Stimulated activated CD4-positive, alpha-beta T cell treated with anti-CD3 and anti-CD28 coated beads, Interleukin-1b, Interleukin-23, amount 100 ng/mL, for 48 hours (primary cell): ENCODE measurements at places on chromosomes 7 and 10.

DNA sequence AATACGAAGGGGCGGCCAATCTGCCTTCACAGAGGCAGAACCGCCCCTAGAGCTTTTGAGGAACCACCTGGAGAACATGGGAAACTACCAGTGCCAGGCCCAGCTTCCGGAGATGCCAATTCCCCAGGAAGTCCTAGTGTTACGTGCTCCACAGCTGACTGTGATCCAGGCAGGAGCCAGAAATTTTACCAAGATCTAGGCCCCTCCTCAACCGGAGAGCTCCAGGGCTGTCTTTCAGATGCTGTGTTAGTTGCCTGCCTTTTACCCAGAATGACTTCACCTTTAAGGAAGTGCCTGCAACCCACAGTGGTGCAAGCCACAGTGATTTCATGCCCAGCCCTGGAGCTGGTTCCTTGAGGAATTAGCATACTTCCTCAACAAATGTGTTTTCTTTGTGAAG is 62.9 kb downstream of the ELMO1 start:
- DNase-seq = no peak

DNA sequence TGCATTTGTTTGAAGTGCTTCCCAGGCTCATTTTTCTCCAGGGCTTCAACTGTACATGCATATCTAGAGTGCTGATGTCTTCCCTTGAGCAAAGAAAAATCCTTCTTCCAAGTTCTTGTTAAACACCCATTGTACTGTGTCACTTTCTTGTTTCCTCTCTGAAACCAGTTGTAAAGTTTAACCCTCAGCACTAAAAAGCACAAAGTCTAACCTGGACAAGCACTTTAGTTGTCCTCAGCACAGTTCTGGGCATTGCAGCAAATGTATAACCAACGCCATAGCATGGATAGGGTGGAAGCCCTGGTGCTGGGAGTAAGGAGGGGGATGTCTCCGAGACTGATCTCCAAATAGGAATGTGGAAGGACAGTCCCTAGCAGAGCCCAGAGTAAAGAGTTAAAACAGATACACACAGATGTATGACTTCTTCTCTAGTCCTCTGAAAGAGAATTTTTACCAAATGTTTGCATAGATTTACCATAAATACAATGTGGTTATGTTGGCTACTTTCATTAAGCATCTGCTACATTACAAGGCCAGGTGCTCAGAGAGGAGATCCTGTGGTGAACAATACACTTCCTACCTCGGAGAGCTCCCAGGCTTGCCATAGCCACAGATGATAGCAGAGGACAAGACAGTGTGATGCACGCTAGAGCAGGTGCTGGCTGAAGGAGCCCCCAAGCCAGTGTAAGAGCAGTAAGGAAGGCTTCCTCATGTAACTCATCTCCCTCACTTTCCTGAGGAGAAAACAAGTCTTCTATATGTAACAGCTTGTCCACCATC is 57.0 kb downstream of the DNAJC12 start:
- DNase-seq = no peak

DNA sequence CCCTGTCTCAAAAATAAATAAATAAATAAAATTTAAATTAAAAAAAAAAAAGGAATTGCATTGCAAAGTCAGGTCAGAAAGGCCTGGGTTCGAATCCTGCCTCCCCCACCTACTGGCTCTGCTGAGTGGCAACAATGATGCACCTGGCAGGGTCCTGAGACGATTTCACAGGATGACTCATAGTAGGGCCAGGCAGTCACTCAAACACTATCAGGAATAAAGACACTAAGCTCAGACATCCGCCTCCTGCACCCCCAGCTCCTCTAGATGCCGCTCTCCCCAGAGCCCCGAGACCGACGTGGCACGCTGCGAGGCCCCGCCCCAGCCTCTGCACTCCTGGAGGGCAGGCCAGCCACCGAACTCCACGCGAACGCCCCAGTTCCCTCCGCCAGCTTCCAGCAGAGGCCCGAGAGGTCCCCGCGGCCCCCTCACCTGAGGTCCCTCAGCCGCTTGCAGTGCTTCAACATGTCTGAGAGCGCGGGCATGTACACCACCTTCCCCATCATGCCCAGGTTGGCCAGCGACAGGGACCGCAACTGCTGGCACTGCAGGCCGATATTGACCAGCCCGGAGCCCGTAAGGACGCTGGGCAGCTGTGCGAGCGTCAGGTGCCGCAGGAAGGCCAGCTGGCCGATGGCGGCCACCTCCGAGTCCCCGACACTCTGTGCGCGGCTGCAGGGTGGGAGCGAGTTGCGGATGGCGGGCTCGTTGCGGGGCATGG is 76.6 kb upstream of the TNRC18 start:
- DNase-seq = no peak

DNA sequence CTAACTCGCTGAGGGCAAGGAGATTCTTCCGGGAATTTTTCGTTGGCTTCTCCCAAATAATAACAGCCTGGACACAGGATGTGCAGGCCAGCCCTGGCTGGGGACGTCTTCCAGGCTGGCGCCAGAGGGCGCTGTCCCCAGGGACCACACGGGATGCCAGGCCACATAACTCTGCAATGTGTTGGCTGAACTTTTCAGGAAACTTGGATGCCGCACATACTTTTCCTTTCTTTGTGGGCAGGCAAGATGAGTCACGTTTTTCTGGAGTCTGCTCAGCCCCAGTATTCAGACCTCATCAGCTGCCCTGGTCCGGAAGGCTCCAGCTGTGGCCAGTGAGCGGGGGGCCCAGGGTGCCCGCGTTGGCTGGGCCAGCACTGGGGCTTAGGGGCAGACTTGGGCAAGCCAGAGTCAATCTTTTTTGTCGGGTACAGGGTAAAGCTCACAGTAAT is 122.7 kb downstream of the PRKAG2 start:
- no peak for DNase-seq

GRCh38 chr10:22518167-22518724 is 172.9 kb downstream of the SPAG6 start:
- DNase-seq = no peak

GRCh38 chr10:79418886-79419595 is 26.4 kb downstream of the ZCCHC24 start:
- DNase-seq = no peak

DNA sequence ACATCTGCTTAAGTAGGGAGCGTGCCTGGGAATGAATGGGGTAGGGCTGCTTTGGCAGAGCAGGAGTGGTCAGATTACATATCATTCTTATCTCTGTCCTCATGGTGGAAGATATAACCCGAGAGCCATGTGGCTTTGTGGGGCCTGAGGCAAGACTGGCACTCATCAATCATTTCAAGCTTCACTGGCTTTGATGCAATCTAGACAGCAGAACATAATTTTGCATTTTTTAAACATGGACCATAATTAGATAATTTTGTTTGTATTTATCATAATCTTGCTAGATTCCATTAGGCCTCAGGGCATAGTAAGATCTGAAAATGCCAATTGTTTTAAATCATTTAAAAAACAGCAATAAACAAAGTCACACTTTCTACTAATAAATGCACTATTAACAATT is 480.3 kb downstream of the NXPH1 start:
- DNase-seq = no peak

DNA sequence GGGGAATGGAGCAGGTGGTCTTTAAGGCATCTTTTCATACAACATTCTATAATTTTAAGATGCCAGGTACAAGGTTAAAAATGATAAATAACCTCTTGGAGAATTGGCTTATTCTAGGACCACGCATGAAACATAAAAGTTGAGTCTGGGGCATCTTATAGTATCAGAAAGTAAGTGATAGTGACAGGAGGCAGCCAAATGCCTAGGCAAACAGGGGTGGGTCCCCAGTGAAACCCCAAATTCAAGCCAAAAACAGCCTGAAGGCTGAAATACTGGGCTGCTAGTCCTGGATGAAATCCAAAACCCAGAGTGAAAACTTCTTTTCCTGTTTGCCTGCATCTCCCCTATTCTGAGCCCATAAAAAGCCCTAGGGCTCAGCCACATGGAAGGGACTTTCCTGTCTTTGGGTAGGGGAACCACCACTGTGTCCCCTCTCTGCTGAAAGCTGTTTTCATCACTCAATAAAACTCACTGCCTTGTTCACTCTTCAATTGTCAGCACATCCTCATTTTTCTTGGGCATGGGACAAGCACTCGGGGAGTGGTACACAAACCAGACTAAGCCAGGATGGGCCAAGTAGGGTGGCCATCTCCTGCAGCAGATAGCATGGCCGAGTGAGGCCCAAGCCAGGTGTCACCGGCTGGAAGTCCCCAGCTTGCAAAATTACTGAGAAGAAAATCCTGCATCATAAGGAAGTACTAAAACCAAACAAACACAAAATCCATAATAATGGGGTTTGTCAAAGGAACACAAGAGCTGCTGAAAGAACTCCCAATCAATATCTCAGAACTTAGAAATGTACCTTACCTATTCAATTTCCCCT is 241.6 kb upstream of the GALNT17 start:
- DNase-seq = no peak

DNA sequence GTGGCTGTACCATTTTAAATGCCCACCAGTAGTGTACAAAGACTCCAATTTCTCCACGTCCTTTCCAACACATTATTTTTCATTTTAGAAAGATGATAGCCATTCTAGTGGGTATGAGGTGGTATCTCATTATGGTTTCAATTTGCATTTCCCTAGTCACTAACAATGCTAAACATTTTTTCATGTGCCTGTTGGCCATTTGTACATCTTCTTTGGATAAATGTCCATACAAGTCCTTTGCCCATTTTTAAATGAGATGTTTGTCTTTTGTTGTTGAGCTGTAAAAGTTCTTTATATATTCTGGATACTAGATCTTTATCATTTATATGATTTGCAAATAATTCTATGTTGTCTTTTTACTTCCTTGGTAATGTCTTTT is 18.9 kb upstream of the BPGM start:
- no peak for DNase-seq

DNA sequence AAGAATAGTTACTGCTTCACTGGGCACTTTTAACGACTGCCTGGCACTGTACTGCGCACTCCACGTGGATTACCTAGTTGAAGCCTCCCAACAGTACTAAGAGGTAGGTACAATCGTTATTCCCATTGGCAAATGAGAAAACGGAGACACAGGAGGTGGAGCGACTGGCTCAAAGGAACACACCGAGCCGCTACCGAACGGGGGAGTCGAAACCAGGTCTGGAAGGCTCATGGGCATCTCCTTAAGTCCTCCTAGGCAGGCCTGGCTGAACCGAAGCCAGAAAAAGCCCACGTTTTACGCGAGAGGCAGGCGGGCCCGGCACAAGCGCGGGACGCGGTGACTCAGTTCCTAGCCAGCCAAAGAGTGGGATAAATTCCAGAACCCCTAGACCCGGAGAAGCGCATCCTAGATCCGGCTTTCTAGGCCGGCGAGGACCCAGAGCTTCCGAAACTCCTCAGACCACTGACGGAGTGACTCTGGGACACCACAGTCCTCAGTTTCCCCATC is 472 bp downstream of the PDAP1 start:
- DNase-seq = peak; percentile 38

DNA sequence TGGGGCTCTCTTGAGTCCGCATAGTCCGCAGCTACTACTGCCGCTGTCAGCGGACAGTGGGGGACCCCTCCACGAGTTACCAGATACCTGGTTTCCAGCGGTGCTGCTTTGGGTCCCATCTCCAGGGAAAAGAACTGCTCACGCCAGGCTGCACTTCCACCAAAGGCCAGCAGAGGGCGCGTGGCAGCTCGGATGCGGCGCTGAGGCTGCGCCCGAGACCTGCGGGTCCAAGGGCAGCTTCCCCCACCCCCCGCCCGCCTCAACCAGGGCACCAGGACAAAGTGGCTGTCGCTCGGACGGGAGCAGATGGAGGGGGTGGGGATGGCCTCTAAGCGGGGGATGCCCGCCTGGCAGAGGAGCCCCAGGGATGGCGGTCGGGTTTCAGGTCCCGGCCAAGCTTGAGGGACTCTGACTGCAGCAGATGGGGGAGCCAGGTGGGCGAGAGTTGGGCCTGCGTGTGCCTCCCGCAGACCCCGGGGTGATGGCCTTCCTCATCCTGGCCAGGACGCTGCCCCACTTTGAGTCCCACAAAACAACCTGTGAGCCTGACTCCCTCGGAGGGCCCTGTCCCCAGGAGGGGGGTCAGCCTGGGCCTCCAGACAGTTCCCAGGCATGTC is 23.8 kb upstream of the ZNF735 start:
- DNase-seq = peak; percentile 35

GRCh38 chr7:135189961-135190360 is 19.5 kb upstream of the CYREN start:
- DNase-seq = no peak

DNA sequence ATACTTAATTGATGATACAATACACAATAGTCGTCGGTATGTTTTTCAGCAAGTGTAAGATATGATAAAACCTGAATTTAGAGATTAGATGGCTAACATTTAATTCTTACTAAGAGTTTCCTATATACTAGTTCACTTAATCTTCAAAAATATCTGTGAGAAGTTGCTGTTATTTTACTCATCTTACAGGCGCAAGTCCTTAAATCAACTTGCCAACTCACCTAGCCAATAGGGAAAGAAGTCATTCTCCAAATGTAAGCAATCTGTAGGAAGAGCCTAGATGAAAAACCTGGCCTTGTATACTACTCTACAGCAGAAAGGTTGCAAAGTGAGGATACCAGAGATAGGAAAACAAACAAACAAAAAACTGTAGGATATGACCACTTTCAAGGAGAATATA is 10.6 kb downstream of the CD36 start:
- no peak for DNase-seq

GRCh38 chr10:117107238-117107637 is 30.8 kb downstream of the VAX1 start:
- DNase-seq = no peak

- DNase-seq = no peak
Measured at GRCh38 chr10:6055929-6056328, 6.2 kb downstream of the IL2RA start.

GRCh38 chr10:124378881-124379471 is 39.7 kb downstream of the OAT start:
- no peak for DNase-seq

DNA sequence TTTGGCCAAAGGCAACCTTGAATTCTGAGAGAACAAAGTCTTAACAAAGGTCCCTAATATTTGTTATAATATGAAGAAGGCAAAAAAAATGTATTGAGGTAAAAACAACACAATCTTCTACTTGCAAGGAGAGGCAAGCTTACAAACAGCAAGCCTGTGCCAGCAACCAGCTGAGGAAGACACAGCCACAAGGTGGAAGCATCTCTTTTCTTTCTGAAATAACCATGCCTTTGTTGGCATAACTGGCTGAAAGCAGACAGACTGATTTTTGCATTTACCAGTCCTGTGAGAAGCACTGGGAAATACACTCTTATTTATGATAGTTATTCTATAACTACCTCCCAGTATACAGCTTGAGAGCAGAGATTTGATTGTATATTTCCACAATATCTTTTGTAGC is 292.0 kb downstream of the PHTF2 start:
- no peak for DNase-seq

GRCh38 chr7:126223729-126224128 is 1029.0 kb downstream of the GRM8 start:
- no peak for DNase-seq

DNA sequence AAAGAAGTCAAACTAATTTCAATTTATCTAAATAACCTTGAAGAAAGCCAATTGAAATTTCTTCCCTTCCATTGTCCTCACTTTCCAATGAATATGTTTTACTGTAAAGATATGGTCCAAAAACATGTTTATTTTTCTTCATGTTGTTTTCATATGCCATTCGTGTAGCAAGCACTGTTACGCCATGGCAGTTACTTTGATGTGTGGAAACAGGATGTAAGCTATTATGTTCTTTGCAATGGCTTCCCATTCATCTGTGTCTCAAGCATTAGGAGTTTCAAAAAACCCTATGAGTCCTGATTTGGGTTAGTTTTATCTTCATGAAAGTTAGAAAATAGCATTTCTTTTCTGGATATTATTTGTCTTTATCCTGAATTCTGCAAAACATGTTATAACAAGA is 31.0 kb downstream of the GPR141 start:
- DNase-seq = no peak
